ENCODE measurements at places on chromosomes 5 and 9. TPM values are rescaled to one million over a fixed set of nuclear protein-coding genes. Genes with fewer than 3 reads are reported as not detected.

DNA sequence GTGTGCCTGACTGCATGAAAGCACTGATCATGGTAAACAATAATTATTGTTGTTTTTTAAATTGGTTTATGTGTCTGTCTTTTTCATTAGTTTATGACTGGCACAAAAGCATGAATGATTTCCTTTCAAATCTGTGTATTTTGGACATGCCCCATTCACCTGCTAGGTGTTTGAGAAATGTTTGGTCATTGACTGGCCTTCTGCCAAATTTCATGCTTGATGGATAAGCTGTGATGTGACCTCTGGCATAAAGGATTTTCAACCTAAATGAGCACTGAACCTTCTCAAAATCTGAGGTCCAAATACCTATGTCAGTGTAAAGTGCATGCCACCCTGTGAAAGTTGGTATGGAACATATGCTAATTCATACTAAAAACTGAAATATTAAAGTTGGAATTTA lies 204.5 kb downstream of the BRINP1 start:
- DNase-seq, result no peak

- no peak for DNase-seq
Measured at GRCh38 chr9:84061613-84062193, 81.1 kb downstream of the RMI1 start.

DNA sequence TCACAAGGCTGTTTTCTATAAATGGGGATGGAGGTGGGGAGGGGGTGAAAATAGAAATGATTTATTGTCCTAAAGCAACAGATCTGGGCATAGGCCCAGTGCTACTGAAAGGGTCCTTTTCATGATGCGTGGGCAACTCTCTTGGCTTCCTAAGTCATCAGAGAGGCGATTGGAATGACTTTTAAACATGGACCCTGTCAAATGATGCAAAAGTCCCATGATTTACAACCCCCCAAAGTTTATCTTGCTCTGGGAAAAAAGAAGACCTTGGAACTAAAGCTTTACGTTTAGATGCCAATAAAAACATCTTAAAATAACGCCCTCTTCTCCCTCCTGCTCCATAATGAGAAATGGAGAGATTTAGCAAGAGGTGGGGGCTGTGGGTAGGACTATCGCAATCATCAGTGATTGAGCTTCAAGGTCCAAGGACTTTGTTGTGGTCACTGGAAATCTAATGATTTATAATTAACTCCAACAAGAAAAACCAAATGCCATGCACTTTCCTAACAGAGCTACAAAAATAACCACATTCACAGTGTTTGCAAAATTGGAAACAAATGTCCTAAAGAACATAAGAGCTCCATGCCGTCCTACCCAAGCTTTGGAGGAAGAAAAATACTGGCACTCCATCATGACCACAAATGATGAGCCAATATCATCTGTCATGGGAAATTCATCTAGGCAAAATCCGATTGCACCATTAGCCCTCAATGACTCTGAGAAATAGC lies 167.5 kb upstream of the CLINT1 start:
- DNase-seq, result no peak

- no peak for DNase-seq
Measured at GRCh38 chr5:55066277-55066676, 36.2 kb upstream of the GZMA start.

GRCh38 chr5:56270568-56271392 lies 37.6 kb upstream of the ANKRD55 start:
- DNase-seq, result peak; percentile 86

DNA sequence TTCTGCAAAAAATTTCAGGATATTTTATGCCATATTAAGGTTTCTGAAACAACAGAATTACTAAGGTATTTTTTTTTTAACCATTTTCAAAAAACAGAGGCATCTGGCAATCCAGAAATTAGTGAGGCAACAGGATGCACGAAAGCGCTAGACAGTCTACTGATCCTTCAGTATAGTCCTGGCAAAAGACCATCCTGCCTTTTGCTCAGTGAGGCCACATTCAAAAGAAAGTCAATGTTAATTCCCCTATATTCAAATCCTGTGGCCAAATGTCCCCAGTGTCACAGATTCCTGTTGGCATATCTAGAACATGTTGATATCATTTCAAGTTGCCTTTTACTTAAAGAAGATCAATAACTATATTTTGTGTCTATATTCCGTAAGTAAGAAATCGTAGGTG lies 13.1 kb upstream of the NFIB start:
- DNase-seq, result no peak

DNA sequence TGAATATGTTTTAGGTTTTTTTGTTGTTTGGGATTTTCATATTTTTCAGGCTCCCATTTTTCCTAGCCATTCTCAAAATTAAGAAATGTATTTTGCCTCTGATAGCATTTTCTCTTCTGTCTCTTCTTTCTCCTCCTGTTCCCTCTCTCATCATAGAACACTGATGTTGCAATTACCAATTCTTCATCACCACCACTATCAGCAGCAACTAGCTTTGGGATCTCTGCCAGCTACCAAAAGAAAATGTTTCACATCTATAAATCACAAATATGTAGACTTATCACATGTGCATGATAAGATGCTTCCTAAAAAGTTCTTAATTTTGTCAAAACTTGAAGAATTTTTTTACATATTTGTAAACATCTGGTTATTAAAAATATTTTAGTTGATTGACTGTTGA lies 887.1 kb downstream of the MAT2B start:
- DNase-seq, result no peak

- no peak for DNase-seq
Measured at GRCh38 chr5:56498759-56499395, 265.7 kb upstream of the ANKRD55 start.

GRCh38 chr9:35729700-35730485 lies 2.1 kb downstream of the TLN1 start:
- DNase-seq, result peak; percentile 68

GRCh38 chr9:77961541-77961940 lies 70.1 kb downstream of the GNAQ start:
- no peak for DNase-seq

- no peak for DNase-seq
Measured at GRCh38 chr5:104347119-104347708, 784.6 kb upstream of the NUDT12 start.

DNA sequence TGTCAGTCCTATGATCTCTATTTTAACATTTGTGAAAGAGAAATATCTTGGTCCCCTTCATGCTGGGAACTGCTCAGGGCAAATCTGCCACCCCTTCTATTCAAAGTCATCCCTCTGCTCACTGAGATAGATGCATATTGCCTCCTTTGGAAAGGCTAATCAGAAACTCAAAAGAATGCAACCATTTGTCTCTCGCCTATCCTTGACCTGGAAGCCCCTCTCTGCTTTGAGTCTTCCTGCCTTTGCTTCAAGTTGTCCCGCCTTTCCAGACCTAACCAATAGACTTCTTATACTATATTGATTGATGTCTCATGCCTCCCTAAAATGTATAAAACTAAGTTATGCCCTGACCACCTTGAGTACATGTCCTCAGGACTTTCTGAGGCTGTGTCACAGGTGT lies 97.0 kb downstream of the PSAT1 start:
- DNase-seq, result no peak

DNA sequence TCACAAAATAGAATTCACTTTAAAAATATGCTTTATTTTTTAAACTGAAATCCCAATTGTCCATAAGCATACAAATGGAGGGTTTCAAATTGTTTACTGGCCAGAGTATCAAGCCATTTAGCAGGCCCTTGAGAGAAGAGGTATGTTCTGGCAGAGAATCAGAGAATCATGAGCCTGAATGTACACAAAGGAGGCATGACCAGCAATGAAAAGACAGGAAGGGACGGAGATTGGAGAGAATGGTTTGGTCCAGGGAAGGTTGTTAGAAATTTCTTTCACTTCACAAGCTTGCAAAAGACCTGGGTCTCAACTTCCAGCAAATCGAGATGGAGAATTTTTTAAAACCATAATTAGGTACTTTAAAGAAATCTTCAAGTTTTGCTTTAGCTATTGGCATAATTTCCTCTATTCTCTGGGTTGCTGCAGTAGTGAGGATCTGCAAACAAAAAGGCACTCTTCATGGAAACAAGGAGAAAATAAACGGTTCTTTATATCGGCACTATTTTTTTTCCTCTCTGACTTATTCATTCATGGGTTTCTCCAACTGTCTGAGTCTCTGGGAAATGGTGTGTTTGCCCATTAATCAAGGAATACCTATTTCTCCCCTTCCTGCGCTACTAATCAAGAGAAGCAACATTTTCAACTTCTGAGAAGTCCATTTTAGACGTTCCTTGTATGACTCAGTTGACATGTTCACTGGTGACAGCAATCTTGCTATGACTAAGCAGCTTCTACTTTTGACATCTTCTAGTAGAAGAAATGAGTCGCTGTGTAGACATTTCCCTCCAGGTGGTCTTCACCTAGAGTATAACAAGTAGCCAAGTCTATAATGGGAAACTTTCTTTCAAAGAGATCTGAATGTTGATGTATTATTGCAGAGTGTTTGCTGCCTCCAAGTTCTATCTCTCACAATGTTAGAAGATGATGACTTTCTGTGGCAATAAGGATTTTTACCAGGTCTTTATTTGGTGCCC lies 23.1 kb upstream of the ERCC6L2 start:
- no peak for DNase-seq

- DNase-seq, result no peak
Measured at GRCh38 chr5:20683241-20683940, 695.4 kb upstream of the CDH18 start.

Gene PCSK1
- not detected for total RNA-seq

Gene NOXA1
- not detected for total RNA-seq

Gene SLCO4C1
- total RNA-seq, result not detected

Gene SLC6A18
- total RNA-seq, result not detected

Gene IRX2
- total RNA-seq, result 16.7 TPM

Gene SNX30
- total RNA-seq, result 6.4 TPM

Gene REEP2
- 0.21 TPM for total RNA-seq

All from SJSA1 (cell line).